Stimulated activated CD8-positive, alpha-beta memory T cell treated with anti-CD3 and anti-CD28 coated beads, Interleukin-15, amount 100 ng/mL, for 48 hours (primary cell): ENCODE measurements at places on chromosomes 7 and 10.

- no peak for DNase-seq
Measured at GRCh38 chr7:3289996-3290395, 11.1 kb upstream of the SDK1 start.

GRCh38 chr7:104550362-104550761 is 222.0 kb downstream of the LHFPL3 start:
- DNase-seq = no peak

DNA sequence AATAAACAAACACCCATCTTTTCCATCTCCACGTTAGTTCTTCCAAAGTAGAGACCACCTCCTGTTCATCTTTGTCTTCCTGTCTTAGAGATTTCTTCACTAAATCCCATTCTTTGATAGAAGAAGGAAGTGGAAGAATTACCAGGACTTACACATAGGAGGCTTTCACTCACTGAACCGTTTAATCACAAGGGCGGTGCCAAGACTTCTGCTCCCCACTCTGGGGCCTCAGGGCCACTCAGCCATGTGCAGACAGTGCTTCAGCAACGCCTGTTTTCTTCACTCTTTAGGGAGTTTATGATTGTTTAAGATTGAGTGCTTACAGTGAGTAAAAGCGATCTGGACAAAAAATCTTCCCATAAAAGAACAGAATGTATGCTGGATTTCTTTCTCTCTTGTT is 63.9 kb upstream of the SORCS3 start:
- DNase-seq = no peak

DNA sequence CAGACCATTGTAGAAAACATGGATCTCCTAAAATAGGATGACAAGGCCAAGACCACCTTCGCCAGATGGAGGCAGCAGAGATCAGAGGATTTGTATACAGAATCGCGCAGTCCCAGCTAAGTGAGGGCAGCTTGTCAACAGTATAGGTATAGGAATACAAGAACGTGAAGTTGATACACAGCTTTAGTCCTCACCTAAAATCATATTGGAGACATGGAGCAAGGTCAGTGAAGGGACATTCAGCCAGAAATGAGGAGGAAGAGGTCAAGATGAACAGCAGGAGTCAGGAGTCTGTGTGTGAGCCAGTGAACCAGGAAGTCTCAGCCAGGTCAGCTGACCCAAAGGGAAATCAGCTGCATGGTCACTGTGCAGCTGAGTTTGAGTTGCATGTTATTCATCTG is 263.4 kb upstream of the PRKCQ start:
- DNase-seq = no peak

GRCh38 chr10:133117036-133117687 is 29.4 kb downstream of the ADGRA1 start:
- no peak for DNase-seq

- no peak for DNase-seq
Measured at GRCh38 chr10:28397229-28397628, 94.4 kb upstream of the MPP7 start.

DNA sequence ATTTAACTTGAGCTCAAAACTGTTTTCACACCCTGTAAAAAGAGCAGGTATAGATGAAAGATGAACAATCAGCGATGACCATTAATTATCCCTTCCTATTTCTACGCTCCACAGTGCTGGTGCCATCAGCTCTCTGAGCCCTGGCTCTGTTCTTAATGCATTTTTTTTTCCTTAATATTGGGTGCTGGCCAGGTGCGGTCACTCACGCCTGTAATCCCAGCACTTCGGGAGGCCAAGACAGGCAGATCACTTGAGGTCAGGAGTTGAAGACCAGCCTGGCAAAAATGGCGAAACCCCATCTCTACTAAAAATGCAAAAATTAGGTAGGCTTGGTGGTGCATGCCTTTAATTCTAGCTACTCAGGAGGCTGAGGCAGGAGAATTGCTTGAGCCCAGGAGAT is 4.2 kb downstream of the STEAP4 start:
- DNase-seq = no peak

DNA sequence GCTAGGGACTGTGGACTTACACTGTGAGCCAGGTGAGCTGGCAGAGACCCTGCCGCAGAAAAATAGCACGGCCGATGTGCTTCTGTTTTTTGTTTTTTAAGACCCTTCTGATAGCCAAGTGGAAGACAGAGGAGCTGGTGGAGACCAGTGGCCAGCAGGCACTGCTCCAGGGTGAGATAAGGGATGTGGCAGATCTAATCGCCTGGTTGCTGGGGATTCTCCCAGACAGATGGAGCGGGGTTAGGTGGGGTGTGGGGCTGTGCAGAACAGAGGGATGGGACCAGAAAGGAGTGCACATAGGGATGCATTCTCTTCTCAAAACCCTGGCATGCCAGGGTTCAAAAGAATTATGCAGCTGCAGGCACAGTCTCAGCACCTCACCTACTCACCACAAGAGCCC is 82.2 kb downstream of the VOPP1 start:
- no peak for DNase-seq

GRCh38 chr7:113809581-113809980 is 109.2 kb downstream of the PPP1R3A start:
- DNase-seq = no peak

DNA sequence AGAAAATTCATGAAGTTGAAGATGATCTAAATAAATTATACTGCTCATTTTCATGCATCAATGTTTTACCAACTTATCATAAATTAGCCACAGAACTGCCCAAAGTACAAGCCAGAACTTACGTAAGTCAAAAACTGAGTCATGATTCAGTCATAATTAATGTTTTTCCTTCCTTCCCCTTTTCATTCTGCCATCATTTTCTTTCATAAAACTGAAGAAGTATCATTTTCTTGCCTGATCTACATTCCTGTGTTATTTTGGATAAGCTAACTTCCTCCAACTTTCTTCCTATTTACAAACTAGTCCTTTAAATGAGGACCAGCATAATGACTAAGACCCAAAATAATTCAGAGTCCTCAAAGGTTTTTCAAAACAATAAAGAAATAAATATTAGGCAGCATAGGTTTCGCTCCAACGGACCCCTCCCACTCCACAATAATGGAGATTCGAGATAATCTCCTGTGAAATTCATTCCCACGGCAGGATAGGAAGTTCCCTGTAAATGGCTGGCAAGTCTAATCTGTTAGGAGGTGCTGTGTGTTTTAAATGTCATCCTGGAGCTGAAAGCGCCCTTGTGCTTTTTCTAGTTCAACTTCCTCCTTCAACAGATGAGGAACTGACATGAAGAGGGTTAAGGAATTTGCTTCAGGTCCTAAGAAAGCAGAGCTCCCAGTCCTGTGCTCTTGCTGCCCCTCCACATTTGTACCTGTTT is 218.9 kb downstream of the DOCK4 start:
- DNase-seq = no peak

DNA sequence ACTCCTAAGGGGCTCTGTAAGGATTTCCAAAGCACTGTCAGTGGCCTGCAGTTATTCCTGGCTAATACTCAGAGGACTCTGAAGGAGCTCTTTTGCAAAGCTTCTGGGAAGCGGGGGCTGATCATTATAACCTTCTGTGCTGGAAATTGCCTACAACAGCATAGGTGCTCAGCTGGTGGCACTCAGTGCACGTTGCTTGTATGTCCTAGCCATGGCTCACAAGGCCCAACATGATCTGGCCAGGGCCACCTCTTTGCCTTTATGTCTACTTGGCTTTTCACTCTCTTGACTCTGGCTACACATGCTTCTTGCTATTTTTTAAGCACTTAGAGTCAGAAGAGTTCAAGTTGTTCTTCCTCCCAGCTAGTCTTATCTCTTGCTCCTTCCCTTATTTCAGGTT is 17.5 kb downstream of the LAMB4 start:
- DNase-seq = no peak

DNA sequence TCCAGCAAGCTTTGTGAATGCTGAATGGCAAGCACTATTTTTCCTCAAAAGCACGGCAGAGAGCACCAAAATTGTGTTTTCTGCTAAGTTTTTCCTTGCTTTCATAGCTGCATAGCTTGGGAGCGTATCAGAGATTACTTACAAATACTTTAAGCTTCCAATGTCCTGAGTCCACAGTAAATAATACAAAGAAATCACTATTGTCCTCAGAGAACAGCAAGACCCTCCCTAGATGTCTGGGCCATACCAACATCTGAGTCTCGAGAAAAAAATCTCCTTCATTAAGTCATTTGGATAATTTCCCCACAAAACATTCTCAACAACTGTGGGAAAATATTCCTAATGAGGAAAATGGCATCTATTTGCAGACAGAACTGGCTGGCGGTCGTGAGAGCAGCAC is 41.7 kb downstream of the SGMS1 start:
- no peak for DNase-seq

- DNase-seq = no peak
Measured at GRCh38 chr7:120344276-120344675, 71.3 kb downstream of the KCND2 start.

- DNase-seq = no peak
Measured at GRCh38 chr10:72540193-72540807, 85.6 kb downstream of the MICU1 start.

DNA sequence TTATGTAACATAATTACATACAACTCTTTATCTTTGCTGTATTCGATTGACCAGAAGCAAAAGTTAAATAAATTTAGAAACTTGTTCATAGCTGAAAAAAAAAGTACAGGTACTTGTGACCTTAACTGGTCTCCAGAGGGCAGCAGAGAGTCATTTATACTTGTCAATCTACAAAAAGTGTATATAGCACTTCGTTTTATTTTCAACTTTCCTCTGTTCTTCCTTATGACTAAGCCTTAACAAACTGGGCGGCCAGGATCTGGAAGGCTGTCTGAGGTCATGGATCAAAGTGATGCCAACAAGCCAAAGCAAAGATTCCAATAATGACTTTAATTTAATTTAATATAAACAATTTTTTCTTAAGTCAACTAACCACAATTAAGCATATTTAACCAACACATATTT is 29.8 kb downstream of the C10orf67 start:
- DNase-seq = no peak

DNA sequence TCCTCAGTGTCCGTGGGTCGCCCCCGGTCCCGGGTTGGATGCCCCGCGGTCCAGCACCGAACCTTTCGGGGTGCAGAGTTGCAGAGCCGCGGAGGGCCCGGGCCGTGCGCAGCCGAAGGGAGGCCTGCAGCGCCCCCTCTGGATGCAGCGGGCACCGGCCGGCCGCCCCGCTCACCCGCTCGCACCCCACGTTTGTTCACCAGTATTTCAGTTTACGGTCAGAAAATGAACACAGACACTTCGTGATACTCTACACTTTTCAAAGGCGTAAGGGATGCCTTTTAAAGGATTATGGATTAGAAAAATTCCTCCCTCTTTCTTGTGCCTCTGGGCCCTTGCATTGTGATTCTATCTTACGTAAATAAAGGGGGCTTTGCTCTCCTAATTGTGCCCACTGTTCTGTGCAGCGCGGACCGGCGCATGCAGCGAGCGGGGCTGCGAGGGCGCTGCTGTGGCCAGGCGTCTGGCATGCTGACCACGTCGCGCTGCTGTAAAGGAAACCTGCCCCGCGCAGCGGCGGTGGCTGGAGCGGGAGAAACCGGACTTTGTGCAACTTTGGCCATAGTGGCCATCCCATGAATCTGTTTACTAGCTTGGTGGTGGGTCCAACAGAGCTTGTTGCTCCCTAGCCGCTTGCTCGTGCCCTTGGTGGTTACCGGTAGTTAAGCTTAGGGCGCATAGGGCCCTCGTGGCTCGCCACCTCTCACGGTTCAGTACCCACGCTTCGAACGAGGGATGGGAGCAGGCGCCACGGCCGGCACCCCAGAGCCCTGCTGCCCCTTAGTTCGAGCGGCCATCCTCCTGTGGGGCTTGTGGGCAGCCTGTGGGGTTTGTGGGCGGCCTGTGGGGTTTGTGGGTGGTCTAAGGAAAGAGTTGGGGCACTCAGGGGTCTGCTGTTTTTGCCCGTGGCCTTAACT is 739 bp upstream of the MEST start:
- DNase-seq = no peak

DNA sequence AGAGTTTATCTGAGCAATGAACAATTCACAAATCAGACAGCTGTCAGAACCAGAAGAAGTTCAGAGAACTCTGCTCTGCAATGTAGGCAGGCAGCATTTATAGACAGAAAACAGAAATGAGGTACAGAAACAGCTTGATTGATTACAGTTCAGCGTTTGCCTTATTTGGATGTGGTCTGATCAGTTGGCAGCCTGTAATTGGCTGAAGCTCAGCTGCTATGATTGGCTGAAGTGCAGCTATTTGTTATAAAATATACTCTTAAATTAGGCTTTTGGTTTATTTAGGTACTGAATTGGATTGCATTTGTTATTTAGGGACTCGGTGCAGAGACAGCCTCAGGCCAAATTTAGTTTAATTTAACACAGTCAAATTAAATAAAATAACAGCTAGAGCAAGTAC is 85.8 kb upstream of the JAZF1 start:
- DNase-seq = no peak

GRCh38 chr7:56474271-56474670 is 358.1 kb upstream of the NUPR2 start:
- no peak for DNase-seq

- no peak for DNase-seq
Measured at GRCh38 chr10:72086466-72087391, 1.6 kb downstream of the SPOCK2 start.

DNA sequence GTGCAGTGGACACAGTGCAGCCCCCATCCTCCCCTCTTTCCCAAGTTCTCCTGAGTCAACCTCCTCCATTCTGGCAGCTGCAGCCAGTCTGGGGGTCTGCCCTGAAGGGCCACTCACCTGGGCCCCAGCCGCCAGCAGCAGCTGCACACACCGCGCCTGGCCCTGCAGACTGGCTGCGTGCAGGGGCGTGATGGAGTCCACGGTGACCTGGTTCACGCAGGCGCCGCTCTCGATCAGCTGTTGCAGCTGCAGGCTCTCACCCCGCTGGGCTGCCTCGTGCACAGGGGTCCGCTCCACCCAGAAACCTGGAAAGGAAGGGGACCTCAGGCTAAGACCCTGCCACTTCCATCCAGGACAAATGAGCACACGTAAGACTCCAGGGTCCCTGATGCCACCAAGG is 13.6 kb downstream of the ASB13 start:
- DNase-seq = no peak

GRCh38 chr7:1359681-1360485 is 99.4 kb downstream of the MICALL2 start:
- no peak for DNase-seq

DNA sequence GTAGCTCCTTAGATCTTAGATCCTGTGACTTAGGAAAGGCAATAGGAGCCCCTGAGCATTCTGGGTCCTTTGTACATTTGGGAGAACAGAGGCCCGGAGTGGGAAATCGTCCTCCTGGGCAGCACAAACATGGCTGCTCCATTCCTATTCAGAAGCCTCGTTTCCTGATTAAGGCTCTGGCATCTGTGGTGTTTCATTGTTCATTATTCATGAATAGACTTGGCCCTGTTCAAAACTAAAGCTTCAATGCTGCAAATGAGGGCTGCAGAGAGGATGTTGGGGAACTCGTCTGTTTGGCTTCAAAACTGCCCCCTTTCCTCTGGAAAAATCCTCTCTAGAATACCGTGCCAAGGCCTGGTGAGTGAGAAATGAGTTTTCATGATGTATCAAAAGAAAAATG is 3.4 kb upstream of the HTRA1 start:
- no peak for DNase-seq

DNA sequence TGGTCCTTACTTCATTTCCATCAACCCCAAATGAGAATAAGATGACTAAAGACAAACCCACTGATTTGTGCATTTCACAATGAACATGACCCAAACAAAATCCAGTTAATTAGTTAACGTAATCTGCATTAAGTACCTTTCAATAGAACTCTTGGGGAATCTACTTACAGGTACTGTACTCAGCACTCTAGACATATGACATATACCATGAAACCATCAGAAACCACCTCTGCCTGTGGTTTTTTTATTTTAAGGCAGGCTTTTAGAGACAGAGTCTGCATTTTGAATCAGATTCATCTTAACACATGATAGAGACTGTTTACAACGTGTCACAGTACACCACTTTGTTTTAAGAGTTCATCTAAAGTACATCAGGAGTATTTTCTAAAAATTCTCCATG is 168.4 kb downstream of the BTAF1 start:
- no peak for DNase-seq
